ENCODE measurements at places on chromosomes 13 and 19. TPM values are rescaled to one million over a fixed set of nuclear protein-coding genes. Genes with fewer than 3 reads are reported as not detected.

The DCLK1 gene
- 1.5 TPM for total RNA-seq

The CEACAM16 gene
- not detected for total RNA-seq

The DGKH gene
- 6.2 TPM for total RNA-seq

The ALG5 gene
- total RNA-seq = 39.1 TPM

The EDNRB gene
- total RNA-seq = 11.2 TPM

The FPR3 gene
- total RNA-seq = not detected

The CASP14 gene
- not detected for total RNA-seq

The CPB2 gene
- total RNA-seq = not detected

The ZNF415 gene
- total RNA-seq = 1.1 TPM

The STAP2 gene
- total RNA-seq = 7.2 TPM

The ZNF724 gene
- 23.0 TPM for total RNA-seq

The IRGQ gene
- total RNA-seq = 10.5 TPM

The PLK5 gene
- not detected for total RNA-seq

The FGF21 gene
- 1.8 TPM for total RNA-seq

The PCDH17 gene
- 8.1 TPM for total RNA-seq

The PLPPR3 gene
- 0.03 TPM for total RNA-seq

The ZNF66 gene
- 2.4 TPM for total RNA-seq

The ZNF264 gene
- total RNA-seq = 31.9 TPM

The NLRP13 gene
- not detected for total RNA-seq

The PRR36 gene
- total RNA-seq = not detected

The DLL3 gene
- 7.8 TPM for total RNA-seq

The LIM2 gene
- total RNA-seq = not detected

The KCNC3 gene
- 1.5 TPM for total RNA-seq

The PPAN gene
- 135 TPM for total RNA-seq

The ETV2 gene
- total RNA-seq = 1.1 TPM

The TTC9B gene
- 0.72 TPM for total RNA-seq

The ZNF682 gene
- total RNA-seq = 9.9 TPM

The ADM5 gene
- total RNA-seq = 11.6 TPM

The MAP4K1 gene
- 1.3 TPM for total RNA-seq

The IGFL1 gene
- not detected for total RNA-seq

The SNRPA gene
- total RNA-seq = 237 TPM

The LGALS4 gene
- 0.57 TPM for total RNA-seq

The GNG7 gene
- total RNA-seq = 1.7 TPM

The KIR2DL1 gene
- total RNA-seq = not detected

The KLK3 gene
- total RNA-seq = not detected

The VAV1 gene
- not detected for total RNA-seq

The MUC16 gene
- not detected for total RNA-seq

The SERP2 gene
- total RNA-seq = not detected

The PEG3 gene
- 0.26 TPM for total RNA-seq

The SMIM44 gene
- total RNA-seq = not detected

The LILRA1 gene
- total RNA-seq = not detected

The NRTN gene
- total RNA-seq = 1.1 TPM

The CEACAM8 gene
- not detected for total RNA-seq
